ENCODE measurements at places on chromosomes 3 and 15. TPM values are rescaled to one million over a fixed set of nuclear protein-coding genes. Genes with fewer than 3 reads are reported as not detected.

GOLGA8G gene
- total RNA-seq, result not detected

GRCh38 chr3:134445636-134446035 lies 40.1 kb downstream of the ANAPC13 start:
- DNase-seq, result no peak

GRCh38 chr3:49554633-49555265 lies 472 bp downstream of the BSN start:
- DNase-seq, result peak; percentile 62

GRCh38 chr3:46213201-46213600 lies 5.1 kb upstream of the CCR1 start:
- no peak for DNase-seq

- no peak for DNase-seq
These were observed 30.9 kb upstream of the SEMA3F start for GRCh38 chr3:50124052-50124799.

- DNase-seq, result no peak
These were observed 13.6 kb upstream of the RBMS3 start for GRCh38 chr3:29267226-29267625.

GRCh38 chr3:58798312-58798711 lies 131.7 kb upstream of the FAM3D start:
- no peak for DNase-seq

- no peak for DNase-seq
These were observed 61.0 kb downstream of the TMEM44 start for GRCh38 chr3:194572143-194572789.

- no peak for DNase-seq
These were observed 14.9 kb upstream of the TBC1D23 start for GRCh38 chr3:100245927-100246326.

DNA sequence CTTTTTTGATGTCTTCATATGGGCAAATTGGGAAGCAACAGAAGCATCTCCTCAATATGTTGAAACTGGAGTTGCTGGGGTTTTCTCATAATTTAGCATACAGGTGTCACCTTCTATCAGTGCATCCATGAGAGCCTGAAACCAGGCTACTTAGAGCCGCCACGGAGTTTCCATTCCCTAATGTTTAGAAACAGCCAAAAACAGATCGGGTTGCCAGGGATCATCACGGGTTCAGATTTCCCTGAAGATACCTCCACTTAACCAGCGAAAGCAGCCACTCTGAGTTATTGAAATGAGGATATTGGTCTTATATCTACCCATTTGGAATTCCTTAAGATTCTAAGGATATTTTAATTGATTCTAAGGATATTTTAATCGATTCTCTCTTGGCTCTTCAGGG lies 14.5 kb downstream of the TERB2 start:
- DNase-seq, result no peak

- no peak for DNase-seq
These were observed 275.0 kb downstream of the NFKBIZ start for GRCh38 chr3:102124282-102124681.

- no peak for DNase-seq
These were observed 78.3 kb upstream of the TBC1D5 start for GRCh38 chr3:17820704-17821103.

MKRN3 gene
- not detected for total RNA-seq

DNA sequence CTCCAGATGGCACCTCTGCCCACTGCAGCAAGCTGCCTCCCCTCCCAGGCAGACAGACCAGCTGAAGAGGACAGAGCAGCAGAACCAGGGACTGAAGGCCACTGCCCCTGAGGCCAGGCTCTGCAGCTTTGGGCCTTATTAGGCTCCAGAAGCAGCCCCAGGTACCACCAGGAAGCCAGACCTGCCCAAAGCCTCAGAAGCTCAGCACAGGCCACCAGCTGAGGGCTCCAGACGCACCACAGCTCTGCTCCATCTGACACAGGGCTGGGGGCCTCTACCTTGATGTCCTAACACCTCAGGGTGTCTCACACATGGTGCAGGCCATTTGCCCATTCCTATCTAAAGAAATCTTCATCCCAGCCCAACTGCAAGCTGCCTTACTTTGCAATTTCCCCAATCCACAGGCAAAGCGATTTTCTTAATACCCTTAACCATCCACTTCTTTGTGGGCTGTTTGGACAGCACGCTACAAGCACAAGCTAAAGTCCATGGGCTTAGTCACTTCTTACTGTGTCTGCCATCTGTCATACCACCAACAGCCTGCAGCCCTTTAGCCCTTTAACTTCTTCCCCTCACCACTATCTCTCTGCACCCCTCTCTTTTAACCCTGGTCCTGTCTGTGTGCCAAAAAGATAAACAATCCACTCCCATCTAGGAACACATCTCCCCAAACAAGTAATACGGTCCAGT lies 112.1 kb downstream of the IQSEC1 start:
- DNase-seq, result no peak

SAMMSON gene
- not detected for total RNA-seq

PPP2R3A gene
- total RNA-seq, result 12.6 TPM

DNA sequence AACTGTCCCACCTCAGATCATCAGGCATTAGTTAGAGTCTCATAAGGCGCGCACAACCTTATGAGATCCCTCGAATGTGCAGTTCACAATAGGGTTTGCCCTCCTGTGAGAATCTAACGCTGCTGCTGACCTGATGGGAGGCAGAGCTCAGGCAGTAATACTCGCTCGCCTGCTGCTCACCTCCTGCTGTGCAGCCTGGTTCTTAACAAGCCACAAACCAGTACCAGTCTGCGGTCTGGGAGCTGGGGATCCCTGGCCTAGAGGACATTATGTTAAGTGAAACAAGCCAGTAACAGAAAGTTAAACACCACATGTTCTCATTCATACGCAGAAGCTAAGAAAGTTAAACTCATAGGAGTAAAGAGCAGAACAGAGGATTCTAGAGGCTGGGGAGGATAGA lies 47.0 kb downstream of the MAP3K13 start:
- DNase-seq, result peak; percentile 36

GRCh38 chr3:49536875-49537533 lies 17.3 kb upstream of the BSN start:
- no peak for DNase-seq

- no peak for DNase-seq
These were observed 66.6 kb downstream of the ARPP21 start for GRCh38 chr3:35705904-35706303.

CYP11A1 gene
- total RNA-seq, result 1.7 TPM

NME9 gene
- not detected for total RNA-seq

NPAP1 gene
- total RNA-seq, result 0.07 TPM

GRCh38 chr15:58352026-58352929 lies 79.5 kb upstream of the LIPC start:
- DNase-seq, result no peak

DNA sequence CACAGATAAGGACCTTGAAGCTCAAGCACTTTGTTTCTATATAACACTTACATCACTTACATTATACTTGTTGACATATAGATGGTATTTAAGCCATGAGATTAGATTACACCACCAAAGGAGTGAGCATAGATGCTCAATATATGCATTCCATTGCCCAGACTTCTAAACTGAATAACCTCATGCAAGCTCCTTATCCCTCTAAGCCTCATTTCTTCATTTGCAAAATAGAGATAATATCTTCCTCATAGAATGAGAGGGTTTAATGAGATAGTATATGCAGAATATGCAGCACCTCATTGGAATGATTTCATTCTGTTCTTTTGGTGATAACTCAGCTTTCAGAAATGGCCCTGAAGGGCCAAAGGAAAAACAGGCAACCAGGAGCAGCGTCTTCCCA lies 18.5 kb downstream of the NLGN1 start:
- no peak for DNase-seq

PDIA3 gene
- total RNA-seq, result 524 TPM
